ENCODE measurements at places on chromosomes 1 and 21.

DNA sequence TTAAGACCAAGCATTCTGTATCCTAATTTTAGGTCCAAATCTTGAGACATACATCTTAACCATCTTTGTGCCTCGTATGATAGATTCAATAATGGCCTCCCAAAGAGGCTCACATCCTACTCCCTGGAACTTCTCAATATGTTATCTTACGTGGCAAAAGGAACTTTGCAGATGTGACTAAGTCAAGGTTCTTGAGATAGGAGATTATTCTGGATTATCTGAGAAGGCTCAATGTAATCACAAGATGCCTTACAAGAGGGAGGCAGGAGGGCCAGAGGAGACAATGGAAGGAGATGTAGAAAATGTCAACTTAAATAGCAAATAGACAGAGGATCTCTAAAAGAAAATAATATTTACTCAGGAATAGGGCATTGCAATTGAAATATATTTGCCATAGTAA lies 548.9 kb downstream of the MATN1 start:
- no peak for DNase-seq

DNA sequence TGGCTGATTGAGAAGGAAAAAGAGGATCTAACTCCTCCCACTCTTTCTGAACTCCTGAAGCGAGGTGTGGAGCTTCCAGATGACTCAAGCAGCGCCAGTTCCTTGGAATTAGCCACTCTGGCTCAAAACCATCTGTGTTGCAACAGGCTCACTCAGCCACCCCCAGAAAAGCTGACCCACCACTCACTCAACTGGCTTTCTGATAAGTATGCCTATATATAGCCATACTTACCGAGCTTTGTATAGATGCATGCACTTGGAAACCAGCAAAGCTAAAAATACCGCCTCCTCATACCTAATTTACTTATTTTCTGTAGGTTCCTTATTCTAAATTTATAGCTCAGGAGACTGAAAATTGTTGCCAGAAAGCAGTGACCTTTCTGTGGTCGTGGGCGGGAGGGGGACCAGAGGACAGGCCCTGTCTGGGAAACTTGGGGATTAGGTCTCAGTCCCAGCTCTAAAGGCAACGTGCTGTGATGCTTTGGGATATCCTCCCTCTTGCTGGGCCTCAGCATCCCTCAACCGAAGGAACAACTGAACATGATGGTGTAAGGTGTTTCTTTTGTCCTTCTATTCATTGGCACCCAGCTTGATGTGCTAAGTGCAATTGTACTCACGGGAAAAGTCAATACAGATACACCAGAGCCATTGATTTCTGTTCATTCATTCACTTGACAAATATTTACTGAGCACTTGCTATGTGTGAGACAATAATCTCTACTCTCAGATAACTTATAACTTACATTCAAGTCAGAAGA lies 65.7 kb downstream of the NENF start:
- DNase-seq: no peak

DNA sequence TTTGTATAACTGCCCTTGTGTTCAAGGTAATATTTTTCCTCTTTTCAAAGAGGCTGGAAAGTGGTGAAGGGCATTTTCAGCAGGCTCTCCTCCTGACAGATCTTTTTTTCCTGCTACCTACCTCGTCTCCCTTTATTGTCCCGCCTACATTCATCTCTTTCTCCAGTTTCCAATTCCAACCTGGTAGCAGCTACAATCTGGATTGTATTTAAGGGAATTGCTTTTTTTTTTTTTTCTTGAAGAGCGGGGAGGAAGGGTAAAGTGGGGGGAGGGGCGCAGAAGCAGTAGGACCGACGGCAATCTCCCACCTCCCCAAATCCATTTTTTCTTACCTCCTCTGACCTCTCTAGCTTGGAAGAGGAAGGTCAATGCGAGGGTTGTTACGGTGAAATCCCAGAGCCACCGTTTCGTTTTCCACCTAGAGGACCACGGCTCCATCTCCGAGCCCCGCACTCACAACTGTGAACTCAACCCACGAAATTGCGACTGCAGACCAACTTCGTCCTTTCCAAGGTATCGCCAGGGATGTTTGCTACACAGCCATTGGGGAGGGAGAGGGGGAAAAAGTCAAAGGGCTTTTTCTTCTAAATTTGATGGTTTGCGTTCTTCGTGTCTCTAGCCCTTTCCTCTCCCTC lies 464 bp downstream of the COL11A1 start:
- no peak for DNase-seq

DNA sequence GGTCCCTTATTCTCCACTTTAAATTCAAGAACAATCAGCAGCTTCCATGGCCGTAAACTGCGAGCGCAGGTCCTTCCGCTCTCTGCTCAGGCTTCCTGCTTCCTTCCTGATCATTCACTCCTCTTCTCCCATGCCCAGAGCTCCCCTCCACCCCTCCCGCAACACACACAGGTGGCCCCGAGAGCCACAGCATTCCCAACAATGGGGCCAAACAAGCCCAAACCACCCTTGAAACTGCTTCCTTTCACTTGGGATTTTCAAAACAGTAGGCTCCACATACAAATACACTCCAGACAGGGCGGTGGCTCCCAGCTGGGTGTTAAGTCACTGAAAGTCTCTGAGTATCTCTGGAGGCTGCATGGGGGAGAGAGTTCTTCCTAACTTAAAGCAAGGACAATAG lies 11.4 kb downstream of the FAM89A start:
- DNase-seq: no peak

- no peak for DNase-seq
Observed at GRCh38 chr1:5371270-5371669, 621.0 kb downstream of the NPHP4 start.

- DNase-seq: no peak
Observed at GRCh38 chr1:23801338-23801748, 789 bp upstream of the GALE start.

DNA sequence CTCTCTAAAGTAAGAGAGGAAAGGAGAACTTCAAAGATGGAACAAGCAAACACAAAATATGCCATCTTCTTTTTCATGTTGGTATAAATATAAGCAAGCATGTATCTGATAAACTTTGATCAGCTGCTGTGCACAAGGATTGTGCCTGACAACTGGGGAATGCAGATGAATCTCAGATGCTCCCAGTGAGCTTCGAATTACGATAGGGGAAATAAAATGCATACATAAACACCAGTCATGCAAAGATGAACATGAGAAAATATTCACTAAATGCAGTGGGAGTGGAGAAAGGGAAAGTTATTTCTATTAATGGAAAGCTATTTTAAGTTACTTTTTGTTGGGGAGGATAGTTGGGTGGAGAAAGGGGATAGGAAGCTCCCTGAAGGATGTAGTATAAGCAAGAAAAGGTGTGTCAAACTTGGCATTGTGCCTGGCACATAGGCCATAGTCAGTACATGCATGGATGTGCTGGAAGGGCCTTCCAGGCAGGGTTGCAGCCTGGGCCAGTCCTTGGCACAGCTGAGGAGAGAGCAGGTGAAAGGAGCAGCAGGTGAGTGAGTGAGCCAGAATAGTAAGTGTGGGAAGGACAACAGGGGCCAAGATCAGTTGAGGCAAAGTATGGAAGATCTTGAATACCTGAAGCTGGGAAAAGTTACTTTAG lies 57.8 kb upstream of the PGD start:
- no peak for DNase-seq

DNA sequence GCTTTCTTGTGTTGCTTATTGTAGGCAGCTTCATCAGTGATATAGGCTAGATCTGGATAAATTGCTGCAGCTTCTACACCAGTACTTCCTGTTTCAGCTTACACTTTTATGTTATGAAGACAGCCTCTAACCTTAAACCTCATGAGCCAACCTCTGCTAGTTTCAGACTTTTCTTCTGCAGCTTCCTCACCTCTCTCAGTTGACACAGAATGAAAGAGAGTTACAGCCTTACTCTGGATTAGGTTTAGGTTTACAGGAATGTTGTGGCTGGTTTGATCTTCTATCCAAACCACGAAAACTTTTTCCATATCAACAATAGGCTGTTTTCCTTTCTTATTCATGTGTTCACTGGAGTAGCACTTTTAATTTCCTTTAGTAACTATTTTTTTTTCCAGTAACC lies 76.9 kb upstream of the RNPC3 start:
- no peak for DNase-seq

GRCh38 chr1:100767176-100767890 lies 47.8 kb downstream of the VCAM1 start:
- DNase-seq: no peak

GRCh38 chr1:185789501-185790193 lies 55.5 kb downstream of the HMCN1 start:
- DNase-seq: no peak

GRCh38 chr1:53685272-53686051 lies 53.5 kb downstream of the GLIS1 start:
- DNase-seq: no peak

GRCh38 chr21:17128132-17128531 lies 384.7 kb upstream of the CXADR start:
- no peak for DNase-seq

- no peak for DNase-seq
Observed at GRCh38 chr21:37065561-37066177, 7.2 kb downstream of the PIGP start.

- no peak for DNase-seq
Observed at GRCh38 chr1:188023206-188023605, 1194.5 kb downstream of the PLA2G4A start.
